NCI-H2107 (cell line): ENCODE measurements at places on chromosomes 1 and 21.

DNA sequence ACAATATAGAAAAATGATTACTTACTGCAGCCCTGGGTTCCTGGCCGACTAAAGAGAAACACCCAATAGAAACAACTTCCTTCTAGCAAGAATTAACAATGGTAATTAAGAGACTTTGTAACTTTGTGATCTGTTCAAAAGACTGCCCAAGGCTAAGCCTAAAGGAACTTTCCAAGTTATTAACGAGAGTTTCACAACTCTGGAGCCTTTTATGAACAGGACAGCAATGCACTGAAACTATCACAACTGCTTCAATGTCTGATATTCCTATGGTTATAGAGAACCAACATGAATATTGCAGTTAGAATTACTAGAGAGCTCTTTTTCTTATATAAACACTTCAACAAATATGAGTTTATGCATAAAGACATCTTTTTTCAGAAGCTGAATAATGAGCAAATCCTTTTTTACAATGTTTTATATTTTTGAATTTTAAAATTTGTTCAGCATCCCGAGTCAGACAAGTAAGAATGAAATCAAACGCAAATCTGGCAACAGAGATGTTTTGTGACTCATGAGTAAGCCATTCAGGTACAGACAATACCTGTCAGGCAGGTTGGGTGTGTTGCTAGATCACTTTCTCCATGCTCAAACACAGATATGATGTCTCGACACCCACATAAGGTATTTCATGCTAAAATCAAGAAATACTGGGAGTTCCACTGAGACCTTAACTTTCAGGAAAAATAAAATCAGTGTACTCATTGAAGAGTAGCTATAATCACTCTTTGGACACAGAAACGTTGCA, 22.2 kb upstream of the KCNJ15 start:
- no peak for DNase-seq

GRCh38 chr1:11678442-11678841, 2.5 kb downstream of the MAD2L2 start:
- no peak for DNase-seq

DNA sequence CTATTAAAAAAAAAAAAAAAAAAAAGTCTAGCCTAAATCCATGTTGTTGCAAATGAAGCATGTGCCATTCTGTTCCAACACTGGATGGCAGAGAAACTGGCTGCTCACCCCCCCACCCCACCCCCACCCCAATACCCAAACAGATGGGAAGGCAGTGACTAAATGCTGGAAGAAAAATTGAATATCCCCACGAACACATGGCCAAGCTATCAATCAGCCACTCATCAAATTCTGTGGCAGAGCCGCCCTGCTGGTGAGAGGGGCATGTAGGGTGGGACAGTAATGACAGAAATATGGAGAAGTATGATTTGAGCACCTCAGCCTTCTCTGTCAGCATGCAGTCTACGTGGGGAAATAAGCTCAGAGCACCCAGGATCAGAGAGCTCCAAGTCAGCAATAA, 34.1 kb downstream of the OPTC start:
- DNase-seq: no peak

DNA sequence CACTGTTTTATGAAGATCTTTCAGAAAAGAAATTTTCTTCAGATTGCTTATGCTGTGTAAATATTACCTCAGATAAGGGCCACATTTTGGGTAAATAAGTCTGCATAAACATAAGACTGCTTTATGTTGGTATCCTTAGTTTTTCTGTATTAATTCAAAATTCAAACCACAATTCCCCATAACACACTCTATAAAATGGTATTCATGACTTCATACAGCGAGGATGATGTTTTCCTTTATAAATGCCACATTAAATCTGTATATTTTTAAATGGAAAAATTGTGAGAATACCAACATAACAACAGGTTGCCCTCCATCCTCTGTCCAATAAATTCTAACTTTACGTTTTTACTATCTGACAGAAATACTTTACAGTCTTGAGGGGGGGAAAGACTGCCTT, 248.7 kb upstream of the CXADR start:
- no peak for DNase-seq

DNA sequence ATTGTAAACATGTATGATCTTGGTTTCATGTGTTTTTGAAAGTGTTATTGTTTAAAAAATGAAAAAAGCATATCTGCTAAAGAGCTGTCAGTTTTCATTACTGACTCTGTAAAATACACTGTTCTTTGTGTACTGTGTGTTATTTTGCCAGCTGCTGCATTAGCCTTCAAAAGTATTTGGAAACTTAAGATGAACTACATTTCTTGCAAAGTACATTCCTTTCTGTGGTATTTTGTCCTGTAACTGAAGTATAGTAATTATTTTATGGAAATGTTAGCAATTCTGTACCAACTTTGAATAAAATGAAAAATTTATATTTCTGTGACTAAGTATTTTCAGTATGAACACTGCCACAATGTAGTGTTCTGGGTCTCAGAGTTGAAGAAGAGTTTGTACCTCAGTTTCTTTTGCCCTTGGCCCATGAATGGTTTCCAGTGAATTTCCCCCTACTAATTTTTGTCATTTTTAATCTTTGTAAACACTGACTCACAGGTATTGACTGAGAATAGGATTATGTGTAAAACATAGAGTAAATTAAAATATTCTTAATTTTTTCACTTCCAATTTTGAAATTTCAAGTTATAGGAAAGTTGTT, 32.7 kb downstream of the MRPS6 start:
- DNase-seq: no peak

GRCh38 chr1:54566438-54567141, 18.6 kb downstream of the ACOT11 start:
- no peak for DNase-seq
